Activated CD8-positive, alpha-beta T cell treated with anti-CD3 and anti-CD28 coated beads, Interleukin-2, amount 10 ng/mL, durations not matched to agents 7 days and 5 days (primary cell): ENCODE measurements at places on chromosomes 16 and 17.

GRCh38 chr17:38982858-38983746 is 15.9 kb upstream of the FBXO47 start:
- peak; percentile 71 for DNase-seq

DNA sequence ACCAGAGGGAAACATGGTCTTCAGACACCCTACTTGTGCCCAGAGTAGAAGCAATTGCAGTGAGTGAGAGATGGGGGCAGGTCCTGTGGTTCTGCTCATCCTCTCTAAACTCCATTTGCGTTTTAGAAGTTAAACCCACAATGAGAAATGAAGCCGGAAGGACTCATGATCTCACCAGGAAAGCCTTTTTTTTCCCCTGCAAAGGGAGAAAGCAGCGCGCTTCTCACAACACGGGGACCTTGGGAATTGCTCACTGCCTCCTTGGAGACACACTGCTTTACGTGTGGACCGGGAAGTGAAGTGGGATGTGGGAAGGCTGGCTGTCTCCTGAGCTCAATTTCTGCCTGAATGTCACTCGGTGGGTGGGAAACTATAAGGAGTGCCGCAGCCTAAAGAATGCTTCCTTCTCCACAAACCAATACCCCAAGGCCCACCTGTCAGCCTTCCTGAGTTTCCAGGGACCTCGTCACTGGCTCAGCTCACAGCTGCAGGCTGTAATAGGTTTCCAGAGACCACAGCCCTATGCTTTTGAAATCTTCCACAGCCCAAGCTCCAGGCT is 365.4 kb downstream of the XYLT1 start:
- peak; percentile 41 for DNase-seq

DNA sequence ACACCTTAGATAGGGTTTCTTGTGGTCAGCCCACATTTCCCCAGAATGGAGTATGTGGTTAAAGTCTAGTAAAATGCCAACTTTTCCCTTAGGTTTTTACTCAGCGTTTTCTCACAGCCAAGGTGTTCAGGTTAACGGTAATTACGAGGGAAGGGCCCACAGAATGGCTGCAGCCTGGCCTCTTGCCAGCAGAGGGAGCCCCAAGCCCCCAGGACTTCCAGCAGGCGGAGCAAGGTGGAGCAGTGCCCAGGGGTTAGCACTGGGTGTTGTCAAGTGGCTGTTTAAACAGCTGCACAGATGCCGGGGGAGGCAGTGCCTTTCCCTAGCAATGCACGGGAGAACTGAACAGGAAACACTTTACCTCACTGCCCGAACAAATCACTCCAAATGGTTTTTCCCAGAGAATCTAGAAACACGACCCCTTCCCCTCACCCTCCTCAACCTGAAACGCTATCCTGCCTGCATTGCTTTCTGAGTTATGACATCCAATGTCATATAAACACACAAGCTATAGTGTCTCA is 6.6 kb downstream of the PHB1 start:
- peak; percentile 90 for DNase-seq

- DNase-seq: no peak
These were observed 394.1 kb downstream of the SOX9 start for GRCh38 chr17:72514891-72515290.

DNA sequence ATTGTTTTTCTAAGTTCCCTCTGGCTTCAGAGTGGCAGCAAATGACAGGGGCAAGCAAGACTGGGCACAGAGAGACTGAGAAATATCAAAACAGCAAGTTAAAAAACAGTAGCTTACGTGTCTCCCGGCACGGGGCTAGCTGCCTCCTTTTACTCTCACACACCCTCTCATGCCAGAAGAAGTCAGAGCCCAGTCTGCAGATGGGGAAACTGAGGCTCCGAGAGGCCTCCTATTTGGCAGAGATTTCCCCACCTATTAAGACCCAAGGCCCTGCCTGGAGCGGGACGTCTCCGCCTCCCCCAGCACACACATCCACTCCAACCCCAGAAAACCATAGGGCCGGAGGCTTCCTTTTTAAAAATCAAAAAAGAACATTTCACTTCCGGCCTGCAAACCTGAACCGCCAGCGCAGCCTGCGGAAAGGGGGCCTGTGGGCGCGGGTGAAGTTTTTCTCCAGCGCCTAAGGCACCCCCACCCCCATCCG is 832 bp downstream of the CARHSP1 start:
- peak; percentile 89 for DNase-seq

DNA sequence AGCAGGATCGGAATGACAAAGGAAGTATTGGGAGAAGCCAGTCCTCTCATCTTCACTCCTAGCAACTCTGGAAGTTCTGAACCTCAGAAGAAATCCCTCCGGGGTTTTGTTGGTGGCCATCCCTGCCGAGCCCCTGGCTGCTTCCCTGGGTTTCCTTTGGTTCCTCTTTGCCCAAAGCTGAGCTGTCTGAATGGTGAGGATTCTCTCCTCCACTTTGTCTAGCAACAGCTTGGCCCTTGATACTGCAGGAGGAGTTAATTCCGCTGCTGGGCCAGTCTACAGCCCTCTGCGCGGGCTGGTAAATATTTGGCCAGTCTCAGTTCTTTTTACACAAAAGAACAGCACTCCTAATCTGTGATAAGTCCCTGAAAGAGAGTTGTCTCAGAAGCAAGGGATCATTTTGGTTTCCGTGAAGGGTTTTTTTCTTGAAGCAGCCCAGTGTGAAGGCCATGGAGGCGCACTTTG is 170.9 kb downstream of the RAB11FIP4 start:
- no peak for DNase-seq

- no peak for DNase-seq
These were observed 29.4 kb downstream of the MSI2 start for GRCh38 chr17:57285701-57286100.

- DNase-seq: no peak
These were observed 12.6 kb downstream of the MPHOSPH6 start for GRCh38 chr16:82157534-82157812.

DNA sequence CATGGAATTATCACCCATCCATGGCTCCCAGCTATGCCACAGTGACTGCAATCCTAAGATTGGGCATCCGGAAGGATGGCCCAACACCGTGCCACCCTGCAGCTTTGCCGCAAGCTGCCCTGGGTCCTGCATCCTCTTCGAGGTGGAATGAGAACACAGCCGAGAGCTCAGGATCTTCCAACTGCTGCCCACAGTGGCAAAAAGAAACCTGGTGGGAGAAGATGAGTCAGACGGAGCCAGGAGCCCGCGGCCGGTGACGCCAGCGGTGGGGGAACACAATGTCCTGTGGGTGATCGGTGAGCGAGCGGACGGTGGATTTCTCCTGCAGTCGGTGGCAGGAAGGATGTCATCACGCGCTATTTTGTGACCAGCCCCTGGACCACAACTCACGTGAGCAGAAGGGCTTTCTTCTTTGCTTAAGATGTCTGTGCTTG is 20.1 kb downstream of the CD7 start:
- DNase-seq: peak; percentile 92

- no peak for DNase-seq
These were observed 11.3 kb upstream of the CHST6 start for GRCh38 chr16:75506574-75506973.

DNA sequence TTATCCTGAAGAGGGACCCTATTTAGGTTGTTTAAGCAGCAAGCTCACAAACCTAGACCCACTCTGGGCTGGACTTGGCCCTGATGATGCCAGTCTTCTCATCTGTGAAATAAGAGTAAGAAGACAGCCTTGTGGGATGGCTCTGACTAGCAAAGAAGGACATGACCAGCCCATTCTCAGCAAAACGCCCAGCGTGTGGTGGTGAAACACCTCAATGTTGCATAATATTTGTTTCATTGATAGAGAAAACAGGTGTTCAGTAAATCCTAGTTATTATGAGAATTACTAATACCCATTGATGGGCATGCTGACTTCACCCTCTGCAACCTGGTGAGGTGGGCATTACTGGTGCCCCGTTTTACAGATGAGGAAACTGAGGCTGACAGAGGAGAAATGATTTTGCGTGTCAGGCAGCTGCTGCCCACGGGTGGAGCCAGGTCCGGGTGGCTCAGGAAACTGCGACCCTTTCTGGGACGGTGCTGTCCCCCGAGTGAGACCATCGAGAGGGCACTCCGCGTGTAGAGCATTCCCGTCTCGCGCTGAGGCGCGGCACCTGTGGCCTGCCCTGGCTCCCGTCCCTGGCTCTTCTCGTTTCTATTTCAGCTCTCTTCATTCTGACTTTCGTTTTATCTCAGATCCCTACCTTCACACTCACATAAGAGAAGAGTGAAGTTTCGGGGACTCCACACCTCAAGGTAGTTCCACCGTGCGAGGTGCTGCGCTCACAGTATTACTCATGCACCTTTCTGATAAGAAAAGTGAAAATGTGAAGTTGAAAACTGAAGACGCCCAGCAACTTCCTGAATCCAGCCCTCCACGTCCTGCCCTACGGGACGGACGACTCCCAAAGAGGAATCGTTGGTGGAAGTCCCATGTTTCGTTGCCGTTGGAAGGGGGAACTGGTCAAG is 48.5 kb downstream of the IRF8 start:
- peak; percentile 35 for DNase-seq

DNA sequence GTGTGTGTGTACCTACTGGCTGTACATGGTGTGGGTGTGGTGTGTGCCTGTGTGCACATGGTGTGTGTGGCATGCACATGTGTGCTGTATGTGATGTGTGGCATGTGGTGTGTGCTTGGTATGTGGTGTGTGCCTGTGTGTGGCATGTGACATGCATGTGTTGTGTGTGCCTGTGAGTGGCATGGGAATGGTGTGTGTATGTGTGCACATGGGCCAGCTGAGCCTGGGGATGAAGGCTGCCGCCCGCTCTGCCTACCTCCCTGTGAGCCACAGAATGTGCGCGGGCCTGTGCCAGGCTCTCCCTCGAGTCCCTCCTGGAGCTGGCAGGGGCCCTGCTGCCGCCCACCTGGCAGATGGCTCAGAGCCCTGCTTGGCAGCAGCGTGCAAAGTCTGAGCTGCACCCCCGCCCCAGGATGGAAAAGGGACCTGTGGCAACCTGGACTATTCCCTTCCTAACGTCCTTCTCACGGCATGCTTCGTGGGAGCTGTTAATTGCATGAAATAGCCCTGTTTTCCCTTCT is 9.3 kb downstream of the PRSS27 start:
- DNase-seq: no peak

- DNase-seq: no peak
These were observed 239.3 kb upstream of the EEF2KMT start for GRCh38 chr16:5336941-5337340.

DNA sequence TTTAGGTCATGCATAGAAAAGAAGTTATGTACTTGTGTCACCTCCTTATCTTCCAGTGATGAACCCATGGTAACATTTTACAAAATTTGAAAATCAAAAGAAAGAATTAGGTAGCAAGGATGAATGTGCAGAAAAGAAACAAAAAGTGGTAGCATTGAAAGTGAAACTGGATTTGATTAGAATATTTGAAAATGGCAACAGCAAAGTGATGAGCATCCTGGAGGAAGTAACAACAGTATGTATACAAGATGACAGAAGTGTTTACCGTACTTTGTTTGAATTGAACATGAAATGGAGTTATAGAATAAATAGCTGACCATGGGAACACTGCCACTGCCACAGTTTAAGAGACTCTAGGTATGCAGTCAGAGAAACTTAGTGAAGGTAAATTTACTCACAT is 1313.1 kb downstream of the CDH11 start:
- no peak for DNase-seq

DNA sequence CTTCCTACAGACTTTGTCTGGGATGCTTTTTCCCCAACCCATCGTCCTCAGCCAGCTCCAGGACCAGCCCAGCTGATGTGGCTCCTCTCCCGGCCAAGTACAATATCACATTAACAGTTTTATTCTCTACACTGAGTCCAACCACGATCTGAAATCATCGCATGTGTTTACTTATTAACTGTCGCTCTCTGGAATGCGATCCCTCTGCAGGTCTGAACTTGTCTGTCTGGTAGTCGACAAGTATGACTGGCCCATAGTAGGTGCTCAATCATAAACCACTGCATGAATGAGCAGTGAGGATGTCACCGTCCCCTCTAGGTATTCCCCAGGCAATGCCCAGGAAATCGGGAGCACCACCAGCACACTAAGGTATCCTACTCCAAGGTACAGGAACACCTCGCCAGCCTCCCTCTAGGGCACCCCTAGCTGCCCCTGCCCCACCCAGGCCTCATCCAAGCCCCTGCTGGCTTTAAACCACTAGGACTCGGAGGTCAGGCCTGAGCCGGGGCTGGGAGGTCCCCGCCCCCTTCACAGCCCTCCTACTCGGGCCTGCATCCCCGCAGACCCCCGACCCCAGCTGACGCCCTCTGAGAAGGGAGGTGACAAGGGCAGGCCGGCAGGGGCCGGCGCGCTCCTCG is 27.7 kb downstream of the RTN4RL1 start:
- DNase-seq: no peak

DNA sequence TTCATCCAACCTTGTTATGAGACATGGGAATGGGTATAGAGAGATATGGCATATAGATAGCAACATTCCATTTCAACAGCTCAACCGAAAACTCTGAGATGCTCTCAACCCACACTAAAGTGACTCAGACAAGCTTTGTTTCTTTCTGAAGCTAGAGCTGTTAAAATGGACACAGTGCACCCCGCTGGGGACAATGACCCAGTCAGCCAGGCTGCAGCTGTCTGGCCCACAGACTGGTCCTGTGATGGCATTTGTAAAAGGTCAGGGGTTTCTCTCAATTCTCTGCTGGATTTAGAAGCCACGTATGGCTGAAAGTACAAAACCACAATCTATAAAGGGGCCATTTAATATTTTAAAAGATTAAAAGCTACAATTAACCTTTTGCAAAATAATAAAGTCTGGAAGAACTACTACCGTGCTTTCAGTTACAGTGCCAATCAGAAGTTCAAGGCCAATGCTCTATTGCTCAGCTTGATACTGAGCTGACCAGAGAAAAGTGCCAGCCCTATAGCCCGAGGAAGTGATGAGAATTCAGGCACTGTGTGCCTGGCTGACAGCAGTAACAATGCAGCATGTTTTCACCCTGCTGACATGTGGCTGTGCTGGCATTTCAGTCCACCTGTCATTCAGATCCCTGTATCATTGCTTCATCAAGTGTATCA is 60.2 kb downstream of the TEX2 start:
- DNase-seq: no peak

- peak; percentile 64 for DNase-seq
These were observed 17.7 kb downstream of the NAA60 start for GRCh38 chr16:3461151-3461550.

DNA sequence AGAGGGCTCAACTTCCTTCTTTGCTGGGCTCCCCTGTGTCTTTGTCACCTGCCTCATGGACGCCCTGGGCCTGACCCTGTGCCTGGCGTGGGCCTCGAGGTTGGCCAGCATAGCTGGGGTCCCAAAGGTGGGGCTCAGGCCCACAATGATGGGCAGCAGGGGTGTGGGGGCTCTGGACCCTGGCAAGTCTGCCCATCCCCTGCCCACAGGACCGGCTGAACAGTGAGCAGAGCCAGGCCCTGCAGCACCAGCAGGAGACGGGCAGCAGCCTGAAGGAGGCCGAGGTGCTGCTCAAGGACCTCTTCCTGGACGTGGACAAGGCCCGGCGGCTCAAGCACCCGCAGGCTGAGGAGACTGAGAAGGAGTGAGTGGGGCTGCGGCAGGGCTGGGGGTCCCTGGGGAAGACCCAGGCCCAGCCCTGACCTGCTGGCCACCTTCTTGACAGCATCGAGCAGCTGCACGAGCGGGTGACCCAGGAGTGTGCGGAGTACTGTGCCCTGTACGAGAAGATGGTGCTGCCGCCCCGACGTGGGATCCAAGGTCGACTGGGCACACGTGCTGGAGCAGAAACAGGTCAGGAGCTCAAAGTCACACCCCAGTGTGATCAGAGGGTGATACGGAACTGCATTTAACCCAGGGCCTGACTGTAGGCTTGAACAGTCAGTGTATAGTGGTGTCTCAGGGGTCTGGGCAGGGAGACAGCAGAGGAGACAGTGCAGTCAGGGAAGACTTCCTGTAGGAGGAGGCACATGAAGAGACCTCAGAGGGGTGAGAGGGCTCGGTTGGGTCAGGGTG is 3.8 kb downstream of the EVPLL start:
- DNase-seq: no peak

- DNase-seq: no peak
These were observed 5.0 kb upstream of the STH start for GRCh38 chr17:45993962-45994627.
